PC-3 (cell line): ENCODE measurements at places on chromosomes 11 and 22. TPM values are rescaled to one million over a fixed set of nuclear protein-coding genes. Genes with fewer than 3 reads are reported as not detected.

The CSNK2A3 gene
- 0.75 and 2.3 TPM in 2 replicates for total RNA-seq

The USH1C gene
- not detected in 2 replicates for total RNA-seq

The APOL4 gene
- 0.04 TPM in 1 of 2 replicates, not detected in the other for total RNA-seq

- peaks cover 36% of the 10 kb centered on the region for H3K4me1 ChIP-seq
- H3K4me3 ChIP-seq: no peak overlapping the region
- H3K36me3 ChIP-seq: peaks cover 10% of the 10 kb centered on the region
- H3K27me3 ChIP-seq: no peaks in the 10 kb centered on the region
These were observed 7.3 kb downstream of the OAF start for GRCh38 chr11:120217941-120218694.

GRCh38 chr11:126132319-126132718 is 69.7 kb upstream of the CDON start:
- H3K4me1 ChIP-seq: peaks cover 11% of the 10 kb centered on the region
- H3K36me3 ChIP-seq: no peaks in the 10 kb centered on the region
- DNase-seq: peak; percentile 84
- no peak overlapping the region for H3K4me3 ChIP-seq
- peaks cover 3% of the 10 kb centered on the region; the same call in 1 of the 2 replicates for H3K27me3 ChIP-seq
- no peak overlapping the region for H3K27ac ChIP-seq
